Stimulated activated CD8-positive, alpha-beta memory T cell treated with anti-CD3 and anti-CD28 coated beads, Interleukin-12 subunit alpha, Interleukin-12 subunit beta, amount 100 ng/mL, for 1 hour (primary cell): ENCODE measurements at places on chromosomes 11 and 22.

DNA sequence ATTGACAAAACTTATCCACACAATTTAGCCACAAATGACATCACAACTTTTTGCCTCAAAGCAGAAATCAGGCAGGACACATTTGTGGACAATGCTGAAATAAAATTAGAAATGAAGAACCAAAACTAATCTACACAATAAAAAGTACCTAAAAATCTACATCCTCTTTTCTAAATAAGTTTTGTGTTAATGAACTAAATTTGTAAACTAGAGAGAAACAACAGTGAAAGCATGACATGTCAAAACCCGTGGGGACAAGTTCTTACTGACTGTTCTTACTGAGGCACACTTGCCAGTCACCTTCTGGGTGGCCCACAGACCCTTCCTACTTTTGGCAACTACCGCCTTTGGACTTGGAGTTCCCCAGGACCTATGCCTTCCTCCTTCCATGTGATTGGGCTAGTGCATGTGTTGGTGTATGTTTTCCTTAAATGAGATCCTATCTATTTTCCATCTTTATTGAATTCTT, 60.7 kb upstream of the MUC15 start:
- no peak for DNase-seq

- no peak for DNase-seq
Measured at GRCh38 chr11:126963603-126964363, 36.8 kb downstream of the KIRREL3 start.

DNA sequence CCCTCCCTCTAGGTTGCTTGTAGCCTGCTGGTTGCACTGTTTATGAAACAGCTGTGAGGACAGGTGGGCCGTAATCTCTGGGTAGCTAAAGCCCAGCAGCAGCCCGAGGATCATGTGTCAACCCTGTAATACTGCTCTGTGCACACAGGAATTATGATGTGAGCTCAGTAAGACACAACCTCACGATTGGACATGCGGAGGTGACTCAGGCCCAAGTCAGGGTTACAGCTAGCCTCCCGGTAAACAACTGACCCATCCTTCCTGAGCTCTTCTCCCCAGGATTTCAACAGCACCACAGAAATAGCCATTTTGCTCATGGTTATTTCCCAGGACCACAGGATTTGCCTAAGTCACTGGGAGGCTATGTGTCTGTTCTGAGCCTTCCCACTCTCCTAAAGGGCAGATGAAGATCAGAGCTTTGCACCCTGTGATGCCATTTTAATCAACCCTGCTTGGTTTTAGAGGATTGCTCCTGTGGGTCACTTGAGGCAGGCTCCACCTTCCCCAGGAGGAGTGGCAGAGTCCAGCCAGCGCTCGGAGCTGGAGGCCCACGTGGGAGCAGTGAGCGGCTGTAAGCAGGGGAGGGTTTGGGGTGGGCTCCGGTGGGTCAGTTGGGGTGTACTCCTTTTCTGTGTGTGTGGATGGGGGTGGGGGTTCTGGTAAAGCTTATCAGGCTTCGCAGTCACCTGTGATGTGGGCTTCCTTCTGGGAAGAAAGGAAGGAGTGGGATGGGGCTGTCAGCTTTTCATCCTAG, at the start of gene AMPD3:
TSS of gene AMPD3 (plus strand) at position 387 of the 754 bp plus-strand sequence. CDS start 6,256 bp downstream, outside the sequence.
- no peak for DNase-seq

- DNase-seq, result no peak
Measured at GRCh38 chr11:19810852-19811251, 98.2 kb downstream of the NAV2 start.

- no peak for DNase-seq
Measured at GRCh38 chr11:8408151-8408941, 144.7 kb upstream of the LMO1 start.

DNA sequence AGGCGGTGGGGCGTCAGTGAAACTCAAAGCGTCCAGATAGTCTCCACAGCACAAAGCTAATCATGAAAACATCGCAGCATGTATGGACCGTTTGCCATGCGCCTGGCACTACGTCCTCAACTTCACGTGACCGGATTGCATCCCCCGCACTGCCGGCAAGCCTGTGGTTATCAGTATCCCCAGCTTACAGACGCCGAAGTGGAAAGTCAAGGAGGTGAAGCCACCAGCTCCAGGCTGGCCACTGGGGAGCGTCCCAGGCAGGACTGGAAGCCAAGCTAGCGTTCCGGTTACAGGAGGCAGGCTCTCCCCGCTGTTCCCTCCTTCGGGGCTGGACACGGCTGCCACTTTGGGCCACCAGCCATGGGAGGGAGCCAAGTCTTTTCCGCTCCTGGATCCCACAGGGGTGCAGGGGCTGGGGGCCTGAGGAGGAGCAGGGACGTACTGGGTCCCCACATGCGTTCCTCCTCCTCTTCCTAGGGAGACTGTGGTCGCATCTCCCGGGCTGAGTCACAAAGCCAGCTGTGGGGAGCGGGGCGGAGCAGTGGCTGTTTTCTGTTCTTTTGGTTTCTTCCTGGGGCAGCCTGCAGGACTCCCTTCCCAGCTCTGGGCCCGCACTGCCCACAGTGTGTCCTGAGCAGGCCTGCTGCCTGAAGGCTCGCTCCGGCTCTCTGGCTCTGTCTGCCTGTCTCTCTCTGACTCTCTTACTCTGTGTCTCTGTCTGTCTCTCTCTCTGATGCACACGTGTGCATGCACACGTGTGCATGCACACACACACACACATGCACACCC, 4.3 kb upstream of the OSBPL5 start:
- DNase-seq, result no peak

DNA sequence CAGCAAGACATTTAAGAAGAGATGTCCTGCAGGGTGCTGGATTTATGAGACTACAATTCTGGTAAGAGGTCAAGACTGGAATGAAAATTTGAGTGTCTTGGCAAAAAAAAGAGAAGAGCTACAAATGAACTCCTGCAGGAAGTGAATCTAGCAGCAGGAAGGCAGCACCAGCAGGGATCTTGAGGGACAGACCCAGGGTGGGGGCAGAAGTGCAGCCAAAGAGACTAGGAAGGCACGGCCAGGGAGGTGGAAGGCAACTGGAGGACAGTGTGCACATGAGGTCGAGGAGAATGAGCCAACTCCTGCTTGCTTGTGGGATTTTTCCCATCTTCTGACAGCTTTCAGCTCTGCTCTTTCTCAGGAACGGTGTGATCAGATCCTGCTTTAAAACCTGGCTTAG, 263.2 kb downstream of the BUD13 start:
- no peak for DNase-seq

- no peak for DNase-seq
Measured at GRCh38 chr11:61553373-61554171, 27.3 kb downstream of the SYT7 start.

GRCh38 chr11:76266286-76267100, 60.2 kb upstream of the WNT11 start:
- no peak for DNase-seq

DNA sequence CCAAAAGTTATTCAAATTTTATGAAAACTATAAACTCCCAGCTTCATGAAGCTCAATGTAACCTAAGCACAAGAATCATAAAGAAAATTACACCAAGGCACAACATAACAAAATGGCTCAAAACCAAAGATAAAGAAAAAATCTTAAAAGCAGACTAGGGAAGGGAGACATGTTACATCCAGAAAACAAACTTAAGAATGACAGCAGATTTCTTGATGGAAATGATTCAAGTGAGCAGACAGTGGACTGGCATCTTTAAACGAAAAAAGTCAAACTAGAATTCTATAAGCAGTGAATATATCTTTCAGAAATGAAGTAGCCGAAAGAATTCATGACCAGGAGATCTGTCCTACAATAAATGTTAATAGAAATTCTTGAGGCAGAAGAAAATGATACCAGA, 75.6 kb downstream of the SHANK2 start:
- no peak for DNase-seq
